A172 (cell line): ENCODE measurements at places on chromosomes 3 and 15.

- no peak for DNase-seq
Measured at GRCh38 chr3:38043486-38043885, 4.5 kb downstream of the DLEC1 start.

GRCh38 chr15:87954793-87955192, 301.7 kb downstream of the NTRK3 start:
- DNase-seq = no peak

DNA sequence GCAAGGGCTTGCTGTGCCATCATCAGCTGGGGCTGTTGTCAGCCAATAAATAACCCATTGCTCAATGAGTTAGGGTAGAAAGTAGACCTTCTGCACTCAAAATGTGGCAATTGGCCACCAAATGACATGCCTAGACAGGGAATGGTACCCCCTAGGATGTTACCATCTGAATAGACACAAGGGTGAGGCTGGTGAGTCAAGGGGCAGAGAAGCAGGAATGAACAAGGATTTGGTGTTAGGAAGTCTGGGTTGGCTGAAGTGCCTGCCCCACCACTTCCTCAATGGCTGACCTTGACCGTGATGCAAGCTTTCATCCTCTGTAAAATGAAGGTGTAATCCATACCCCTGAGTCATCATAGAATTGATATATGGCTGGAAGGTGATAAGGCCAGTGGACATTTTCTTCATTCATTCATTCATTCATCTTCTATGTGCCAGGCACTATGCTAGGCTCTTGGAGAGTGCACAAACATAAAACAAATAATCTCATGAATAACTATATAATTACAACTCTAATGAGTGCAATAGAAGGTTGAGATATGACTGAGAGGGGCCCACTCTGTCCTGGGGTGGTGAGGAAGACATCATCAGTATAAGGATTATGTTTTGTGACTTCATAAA, 4.4 kb upstream of the CA12 start:
- DNase-seq = no peak

DNA sequence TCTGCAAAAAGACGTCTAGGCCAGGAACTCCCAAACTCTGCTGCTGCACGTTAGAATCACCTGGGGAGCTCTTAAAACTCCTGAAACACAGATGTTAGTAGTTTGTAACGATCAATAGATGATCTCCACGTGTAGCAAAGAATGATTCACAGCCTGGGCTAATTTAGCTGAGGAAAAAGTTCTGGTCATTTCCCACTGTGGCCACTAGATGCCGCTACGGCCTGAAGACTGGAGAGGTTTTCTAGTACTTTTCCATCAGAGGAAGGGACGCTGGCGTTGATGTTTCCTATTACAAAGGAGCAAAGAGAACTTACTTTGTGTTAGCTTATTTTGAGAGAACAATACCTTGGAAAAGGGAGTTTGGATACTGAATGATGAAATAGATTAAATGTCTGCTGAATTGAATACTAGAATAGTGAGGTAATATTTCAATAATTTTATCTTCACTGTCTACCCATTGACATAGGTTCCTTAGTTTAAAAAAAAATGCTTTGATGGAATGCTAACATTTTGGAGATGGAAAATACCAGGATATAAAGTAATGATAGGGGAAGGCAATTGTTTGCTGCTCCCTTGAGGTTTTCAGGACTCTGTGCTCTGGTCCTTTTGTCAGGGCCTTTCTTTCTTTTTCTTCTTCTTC, 159.1 kb downstream of the P3H2 start:
- DNase-seq = peak; percentile 82

DNA sequence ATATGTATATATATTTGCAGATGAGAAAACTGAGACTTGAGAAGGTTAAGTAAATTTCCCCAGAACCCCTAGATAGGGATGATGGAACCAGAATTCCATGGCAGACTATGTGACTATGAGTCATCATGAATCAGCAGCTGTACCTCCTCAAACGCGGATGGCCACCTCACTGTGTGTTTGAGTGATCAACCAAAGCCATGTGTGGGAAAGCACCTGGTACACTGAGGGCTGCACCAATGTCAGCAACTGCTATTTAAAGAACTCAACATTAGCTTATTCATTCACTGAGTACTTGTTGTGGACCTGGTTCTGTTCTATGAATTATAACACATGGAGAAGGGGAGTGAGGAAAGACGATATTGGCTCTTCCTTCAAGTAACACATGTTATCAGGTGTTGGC, 377.0 kb downstream of the GAP43 start:
- DNase-seq = peak; percentile 98

- DNase-seq = no peak
Measured at GRCh38 chr3:10449436-10449835, 56.0 kb downstream of the ATP2B2 start.

DNA sequence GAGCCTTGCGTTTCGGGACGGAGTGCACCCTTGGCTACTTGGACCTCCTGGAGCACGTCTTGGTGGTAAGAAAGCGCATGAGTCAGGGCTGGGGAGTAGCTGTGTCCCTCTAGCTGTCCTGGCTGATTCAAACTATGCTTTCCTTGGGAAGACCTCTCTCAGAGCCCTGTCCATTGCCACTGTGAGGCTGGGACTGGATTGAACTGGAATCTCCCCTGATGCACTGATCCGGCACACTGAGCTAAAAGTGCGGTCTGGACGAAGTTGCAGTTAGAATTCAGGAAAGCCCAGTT, 232.6 kb upstream of the TPM1 start:
- no peak for DNase-seq

DNA sequence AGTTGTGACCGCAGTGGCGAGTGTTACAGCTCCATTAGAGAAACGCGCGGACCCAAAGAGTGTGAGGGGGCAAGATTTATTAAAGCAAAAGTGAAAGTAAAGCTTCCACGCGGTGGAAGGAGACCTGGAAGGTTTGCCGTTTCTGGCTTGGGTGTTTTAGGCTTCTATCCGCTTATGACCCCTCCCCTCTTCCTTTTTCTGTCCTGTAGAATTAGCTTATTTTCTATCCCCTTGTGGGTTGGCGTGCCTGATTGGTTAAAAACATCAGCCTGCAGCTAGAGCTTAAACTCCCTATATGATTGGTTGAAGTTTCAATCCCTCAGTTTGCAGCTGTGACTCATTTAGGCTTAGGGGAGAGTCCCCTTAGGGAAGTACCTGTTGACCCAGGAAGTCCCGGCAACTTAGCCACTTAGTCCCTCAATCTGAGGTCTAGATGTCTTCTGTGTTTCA, 39.6 kb downstream of the C3orf38 start:
- peak; percentile 58 for DNase-seq

DNA sequence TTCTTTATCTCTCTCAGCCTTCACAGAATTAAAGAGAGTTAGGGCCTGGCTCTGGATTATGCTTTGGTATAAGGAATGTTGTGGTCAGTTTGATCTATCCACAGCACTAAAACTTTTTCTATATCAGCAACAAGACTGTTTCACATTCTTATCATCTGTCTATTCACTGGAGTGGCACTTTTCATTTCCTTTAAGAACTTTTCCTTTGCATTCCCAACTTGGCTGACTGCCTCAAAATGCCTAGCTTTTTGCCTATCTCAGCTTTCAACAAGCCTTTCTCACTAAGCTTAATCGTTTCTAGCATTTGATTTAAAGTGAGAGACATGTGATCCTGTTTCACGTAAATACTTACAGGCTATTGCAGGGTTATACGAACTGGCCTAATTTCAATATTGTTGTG, 471.8 kb downstream of the GBE1 start:
- DNase-seq = no peak

DNA sequence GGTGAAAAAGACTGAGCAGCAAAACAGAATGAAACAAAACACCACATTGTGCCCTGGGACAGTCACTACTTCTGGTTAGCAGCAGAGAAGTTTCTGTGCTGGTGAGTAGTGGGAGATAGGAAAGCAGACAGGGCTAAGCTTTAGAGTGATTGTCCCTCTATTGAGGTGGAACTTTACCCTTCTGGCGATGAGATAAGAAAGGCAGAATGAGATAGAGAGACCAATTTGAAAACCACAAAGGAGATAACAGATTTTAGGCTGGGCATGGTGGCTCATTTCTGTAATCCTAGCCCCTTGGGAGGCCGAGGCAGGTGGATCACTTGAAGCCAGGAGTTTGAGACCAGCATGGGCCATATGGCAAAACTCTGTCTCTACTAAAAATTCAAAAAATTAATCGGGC, 208.5 kb downstream of the TBL1XR1 start:
- DNase-seq = no peak

DNA sequence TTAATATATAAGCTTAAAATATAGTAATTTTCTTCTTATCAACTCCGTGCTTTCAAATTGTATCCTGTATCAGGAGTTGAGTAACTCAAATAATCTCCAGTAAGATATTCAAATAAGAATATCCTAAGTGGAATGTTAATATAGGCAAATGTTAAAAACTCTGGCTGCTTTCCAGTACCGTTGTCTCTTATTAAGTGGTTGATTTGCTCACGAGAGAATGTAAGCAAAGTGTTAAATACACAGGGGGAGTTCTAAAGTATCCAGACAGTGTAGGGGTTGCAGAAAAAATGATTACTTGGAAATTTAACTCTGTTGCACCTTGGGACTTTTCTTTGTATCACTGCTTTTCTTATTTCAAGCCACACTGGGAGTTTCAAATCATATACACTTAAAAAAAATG, 478.9 kb upstream of the TBL1XR1 start:
- DNase-seq = no peak

GRCh38 chr3:36823806-36824205, 59.5 kb upstream of the DCLK3 start:
- no peak for DNase-seq

DNA sequence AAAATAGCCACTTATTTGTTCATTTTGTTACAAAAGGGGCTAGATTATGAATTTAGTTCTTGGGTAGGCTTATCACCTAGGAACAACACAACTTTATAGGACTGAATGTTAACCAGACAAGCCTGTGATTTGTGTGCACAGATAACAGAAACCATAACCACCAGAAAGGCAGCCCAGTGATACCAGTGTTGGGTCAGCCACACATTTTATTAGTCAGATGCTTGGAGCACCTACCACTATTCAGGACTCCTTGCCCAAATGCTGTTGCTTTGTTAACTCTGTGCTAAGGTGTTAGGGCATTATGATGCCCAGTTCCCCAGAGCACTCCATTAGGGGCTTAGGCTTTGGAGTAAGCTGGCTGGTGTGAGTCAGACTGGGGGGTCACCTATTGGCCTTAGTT, 22.5 kb downstream of the PLCL2 start:
- peak; percentile 50 for DNase-seq

DNA sequence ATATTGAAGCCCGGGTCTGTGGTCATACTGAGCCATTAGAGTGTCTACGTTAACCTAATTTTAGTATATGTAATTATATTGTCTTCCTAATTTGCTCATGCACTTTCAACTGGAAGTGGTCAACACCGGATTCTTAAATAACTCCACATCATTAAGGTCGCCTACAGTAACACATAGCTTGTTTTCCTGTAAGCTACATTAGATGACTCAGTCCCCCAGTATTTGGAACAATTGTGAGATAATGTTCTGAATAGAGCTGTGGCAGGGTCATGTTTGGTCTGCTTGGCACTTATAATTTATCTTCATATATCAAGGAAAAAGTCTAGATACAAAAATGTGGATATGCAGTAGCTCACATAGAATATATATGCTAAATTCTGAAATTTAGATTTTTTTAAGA, 486.2 kb downstream of the IGSF11 start:
- DNase-seq = peak; percentile 70

- DNase-seq = no peak
Measured at GRCh38 chr3:66098436-66098835, 59.7 kb upstream of the MAGI1 start.

DNA sequence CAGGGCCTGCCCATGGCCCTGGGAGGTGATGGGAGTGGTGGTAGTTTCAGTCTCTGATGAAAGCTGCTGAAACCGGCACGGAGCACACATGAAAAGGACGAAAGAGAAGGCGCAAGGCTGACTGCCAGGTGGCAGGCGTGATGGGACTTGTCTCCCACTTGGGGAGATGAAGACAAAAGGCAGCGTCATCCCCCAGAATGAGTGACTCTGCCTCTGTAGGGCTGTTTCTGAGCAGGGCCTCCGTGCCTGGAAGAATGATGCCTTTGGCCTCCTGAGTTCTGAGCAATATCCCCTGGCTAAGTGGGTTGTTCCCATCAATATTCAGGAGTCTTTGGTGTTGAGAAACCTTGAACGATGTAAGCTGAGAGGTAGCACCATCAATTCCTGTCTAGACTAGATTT, 237.8 kb downstream of the OPA1 start:
- no peak for DNase-seq

- peak; percentile 29 for DNase-seq
Measured at GRCh38 chr3:130411320-130411719, 65.8 kb downstream of the COL6A5 start.

GRCh38 chr15:91116113-91117067, 16.3 kb downstream of the SV2B start:
- DNase-seq = no peak

DNA sequence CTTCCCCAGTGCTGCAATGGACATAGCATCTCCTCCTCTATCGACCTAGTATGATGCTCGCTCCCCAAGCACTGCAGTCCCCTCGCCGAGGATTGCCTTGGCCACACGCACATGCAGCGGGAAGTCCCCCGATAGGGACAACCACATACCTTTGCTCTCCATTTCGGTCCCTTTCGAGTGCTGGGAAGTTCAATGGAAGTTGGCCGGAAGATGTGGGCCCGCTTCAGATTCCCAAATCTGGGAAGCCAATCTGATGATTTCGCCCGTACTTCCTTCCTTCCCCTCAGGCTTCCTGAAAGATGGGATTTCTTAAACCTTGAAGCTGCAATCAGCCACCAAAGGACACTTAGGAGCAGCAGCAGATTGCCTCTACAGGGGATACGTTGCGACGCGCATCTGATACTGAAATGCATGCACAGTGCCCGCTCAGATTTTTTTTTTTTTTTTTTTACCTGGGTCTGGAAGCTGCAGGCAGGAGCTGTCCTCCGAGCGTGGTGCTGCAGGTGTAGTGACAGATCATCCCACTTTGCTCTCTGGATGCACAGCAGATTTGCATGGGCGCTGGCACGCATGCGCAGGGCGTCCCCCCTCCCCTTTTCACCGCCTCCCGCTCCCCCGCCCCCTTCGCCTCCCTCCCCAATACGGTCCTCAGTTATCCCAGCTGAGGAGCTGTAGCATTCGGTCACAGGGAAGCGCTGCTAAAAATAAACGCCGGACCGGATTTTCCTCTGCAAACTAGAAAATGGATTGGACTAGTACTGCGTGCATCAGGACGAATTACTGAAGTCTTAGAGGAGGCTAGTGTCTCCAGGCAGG, at the start of gene FGF12:
Gene FGF12 (minus strand): TSS at position 510 of the 816 bp plus-strand sequence.
- DNase-seq = peak; percentile 82

GRCh38 chr15:79973456-79974195, 2.6 kb upstream of the BCL2A1 start:
- no peak for DNase-seq

- no peak for DNase-seq
Measured at GRCh38 chr15:38228618-38229017, 24.0 kb upstream of the SPRED1 start.

DNA sequence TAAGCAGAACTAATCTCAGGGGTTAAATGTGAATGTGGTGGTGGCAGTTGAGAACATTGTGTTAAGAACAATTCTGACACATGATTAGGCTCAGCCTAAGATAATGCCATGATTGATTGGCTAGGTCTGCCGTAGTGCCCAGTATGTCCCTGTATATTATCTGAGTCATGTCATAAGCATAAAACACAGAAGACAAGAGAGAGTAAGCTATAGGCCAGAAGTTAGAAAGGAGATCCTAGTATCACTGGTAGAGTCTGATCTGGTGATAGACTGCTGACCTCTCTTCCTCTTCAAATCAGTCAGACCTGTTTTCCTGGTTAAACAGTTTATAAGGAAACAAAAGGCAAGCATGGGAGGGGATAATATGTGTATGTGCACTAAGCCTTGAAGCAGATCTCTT, 30.1 kb upstream of the ATP8B4 start:
- DNase-seq = no peak
